CD4-positive, alpha-beta T cell treated with Interleukin-4 for 1 hour (primary cell): ENCODE measurements at places on chromosomes 1 and 21.

DNA sequence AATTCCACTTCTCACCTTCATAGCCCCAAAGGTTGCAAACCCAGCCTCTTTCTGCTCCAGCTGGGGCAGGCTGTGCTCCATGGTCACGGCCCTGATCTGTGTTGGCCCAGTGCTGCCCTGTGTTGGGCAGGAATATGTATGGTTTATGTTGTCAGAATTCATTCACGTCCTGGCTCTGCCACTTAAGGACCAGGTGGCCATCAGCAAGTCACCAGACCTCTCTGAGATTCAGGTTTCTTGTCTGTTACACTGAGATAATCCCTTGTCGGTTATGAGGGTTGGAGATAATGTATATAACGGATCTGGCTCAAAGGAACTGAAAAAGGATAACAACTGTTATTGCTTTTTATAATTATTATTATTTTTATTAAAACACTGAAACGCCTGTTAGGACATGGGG is 39.1 kb upstream of the SELENON start:
- DNase-seq: no peak

DNA sequence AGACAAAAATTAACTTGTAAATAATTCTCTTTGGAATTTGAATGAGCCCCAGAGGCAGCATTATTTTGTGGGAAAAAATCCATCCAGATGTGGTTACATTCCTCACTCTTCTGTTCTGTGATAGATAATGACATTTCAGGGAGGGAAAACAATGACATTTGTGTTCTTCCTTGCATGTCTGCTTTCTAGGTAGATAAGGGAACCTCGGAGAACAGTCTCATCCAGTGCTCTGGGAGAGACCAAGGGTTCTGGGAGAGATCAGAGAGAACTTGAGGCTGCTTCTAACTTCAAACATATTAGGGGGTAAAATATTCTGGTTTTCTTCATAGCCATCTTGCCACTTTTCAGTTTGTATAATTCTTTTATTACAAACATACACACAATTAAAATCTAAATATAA is 269.2 kb downstream of the NEGR1 start:
- no peak for DNase-seq

- no peak for DNase-seq
Measured at GRCh38 chr1:23444596-23445390, 20.2 kb upstream of the TCEA3 start.

DNA sequence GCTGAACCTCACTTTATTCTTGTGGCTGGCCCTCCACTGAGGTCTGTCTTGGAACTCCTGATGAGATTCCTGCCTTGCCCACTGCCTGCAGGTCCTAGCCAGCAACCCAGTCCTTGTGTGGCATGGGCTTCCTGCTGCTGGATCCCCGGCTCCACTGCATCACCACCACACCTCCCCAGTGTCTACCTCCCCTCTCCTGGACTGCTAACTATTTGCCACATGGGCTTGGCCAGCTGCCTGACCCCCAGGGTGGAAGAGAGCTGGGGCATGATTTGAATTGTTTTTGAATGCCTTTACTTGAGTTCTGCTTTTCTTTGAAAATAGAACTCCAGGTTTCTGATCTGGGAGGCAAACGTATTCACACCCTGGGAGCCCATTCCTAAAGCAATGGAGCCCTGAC is 41.2 kb downstream of the SPAG17 start:
- DNase-seq: no peak

- DNase-seq: peak; percentile 16
Measured at GRCh38 chr1:44068442-44068921, 37.2 kb upstream of the SLC6A9 start.

- no peak for DNase-seq
Measured at GRCh38 chr1:107202007-107202406, 61.2 kb downstream of the NTNG1 start.

- DNase-seq: no peak
Measured at GRCh38 chr1:160207771-160208556, 2.8 kb downstream of the PEA15 start.

GRCh38 chr1:89607586-89608318 is 25.2 kb upstream of the LRRC8C start:
- DNase-seq: no peak

GRCh38 chr1:36062315-36062714 is 21.6 kb upstream of the TEKT2 start:
- DNase-seq: no peak

- no peak for DNase-seq
Measured at GRCh38 chr1:49527606-49528305, 496.0 kb downstream of the AGBL4 start.

DNA sequence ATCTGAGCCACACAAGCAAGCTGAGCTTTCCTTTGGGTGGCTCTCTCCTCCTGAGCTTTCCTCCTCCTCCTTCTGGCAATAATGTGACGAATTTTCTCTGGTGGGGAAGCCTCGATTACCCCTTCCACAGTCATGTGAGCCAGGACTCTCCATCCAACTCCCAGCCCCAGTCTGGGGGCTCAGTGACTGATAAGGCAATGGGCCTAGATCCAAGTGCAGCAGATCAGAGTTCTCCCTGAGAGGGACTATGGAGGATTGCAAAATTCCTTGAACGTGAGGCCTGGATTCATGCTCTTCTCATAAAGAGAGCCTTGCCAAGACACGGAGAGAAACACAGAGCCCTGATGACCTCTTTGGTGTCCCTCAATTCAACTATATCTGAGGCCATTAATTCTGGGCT is 31.3 kb upstream of the TRIM67 start:
- no peak for DNase-seq

DNA sequence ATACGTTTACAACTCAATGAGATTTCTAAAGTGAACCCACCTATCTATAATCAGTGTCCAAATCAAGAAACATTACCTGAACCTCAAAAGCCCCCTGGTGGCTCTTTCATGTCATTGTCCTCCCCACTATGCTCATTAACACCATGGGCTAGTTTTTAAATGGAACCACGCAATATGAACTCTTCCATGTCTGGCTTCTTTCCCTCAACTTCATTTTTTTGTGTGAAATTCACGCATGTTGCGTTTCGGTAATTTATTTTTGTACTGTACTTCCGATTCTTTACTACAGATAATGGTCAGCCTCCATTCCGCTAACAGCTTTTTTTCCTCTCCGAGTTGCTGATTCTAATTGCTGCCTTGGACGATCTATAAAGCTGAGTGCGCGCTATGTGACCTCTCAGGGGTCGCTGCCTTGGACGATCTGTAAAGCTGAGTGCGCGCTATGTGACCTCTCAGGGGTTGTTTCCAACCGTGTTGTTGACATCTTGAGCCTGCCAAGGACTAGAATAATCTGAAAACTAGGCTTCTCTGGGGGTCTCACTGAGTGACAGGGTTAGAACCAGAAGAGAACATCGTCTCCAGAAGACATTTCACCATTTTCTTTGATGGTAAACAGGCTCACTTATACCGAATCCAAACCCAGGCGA is 1.1 kb upstream of the CACYBP start:
- peak; percentile 86 for DNase-seq

DNA sequence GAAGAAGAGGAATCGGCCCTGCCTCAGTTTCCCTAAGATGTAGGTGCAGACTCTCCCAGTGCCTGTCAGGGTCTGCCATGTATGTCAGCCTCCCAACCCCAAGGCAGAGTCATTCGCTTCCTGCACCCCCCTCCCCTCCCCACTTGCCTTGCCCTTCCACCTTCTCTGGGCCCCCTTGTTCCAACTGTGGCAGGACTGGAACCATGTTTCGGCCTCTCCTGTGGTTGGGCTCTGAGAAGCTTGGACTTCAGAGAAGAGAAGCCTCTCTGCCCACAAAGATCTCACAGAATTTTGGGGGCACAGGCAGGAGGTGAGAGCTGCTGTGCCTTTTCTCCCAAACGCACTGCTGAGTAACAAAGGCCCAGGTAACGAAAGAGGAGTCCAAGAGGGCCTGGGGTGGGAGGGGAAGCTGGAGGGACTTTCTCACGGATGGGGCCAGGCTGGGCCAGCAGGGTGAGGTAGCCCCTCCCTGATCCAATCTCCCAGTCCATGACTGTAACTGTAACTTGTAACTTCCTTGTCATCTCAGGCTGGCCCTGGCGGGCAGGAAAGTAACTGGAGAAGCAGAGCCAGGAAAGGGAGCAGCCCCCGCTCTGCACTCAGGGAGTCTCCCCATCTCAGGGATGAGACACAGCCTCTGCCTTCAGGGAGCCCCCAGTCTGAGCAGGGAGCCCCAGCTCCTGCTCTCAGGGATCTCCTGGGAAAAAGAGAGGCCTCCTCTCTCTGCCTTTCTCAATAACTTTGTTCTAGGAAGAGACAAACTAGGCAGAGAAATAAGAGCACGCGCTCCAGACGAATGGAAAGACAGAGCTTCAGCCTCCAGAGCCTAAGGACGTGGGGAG is 11.3 kb downstream of the CRABP2 start:
- DNase-seq: no peak

DNA sequence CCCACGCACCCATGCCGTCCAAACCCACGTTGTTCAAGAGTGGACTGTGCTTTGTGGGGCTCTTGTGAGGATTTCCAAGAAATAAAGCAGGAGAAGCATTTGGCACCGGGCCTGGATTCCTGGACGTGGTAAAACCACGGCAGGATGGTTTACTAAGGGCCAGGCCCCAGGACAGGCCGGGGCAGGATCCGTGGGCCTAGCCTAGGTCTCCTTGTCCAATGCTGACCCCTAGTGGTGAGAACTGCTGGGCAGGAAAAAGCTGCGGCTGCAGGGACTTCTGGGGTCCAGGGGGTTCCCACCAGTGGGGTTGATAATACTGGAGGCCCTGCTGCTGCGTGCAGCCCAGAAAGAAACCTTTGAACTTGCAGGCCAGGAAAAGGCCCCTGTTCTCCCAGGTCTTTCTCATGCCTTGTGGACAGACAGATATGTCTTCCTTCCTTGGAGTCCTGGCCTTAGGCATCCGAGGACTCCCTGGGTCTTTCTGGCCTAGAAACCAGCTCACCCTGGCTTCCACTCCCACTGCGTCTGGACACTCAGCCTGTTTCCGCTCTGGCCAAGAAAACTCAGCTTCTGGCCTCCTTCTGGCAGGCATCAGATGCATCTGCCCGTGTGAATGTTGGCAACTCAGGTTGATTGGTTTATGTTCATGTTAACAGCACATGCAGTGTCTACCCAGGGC is 106.9 kb upstream of the TMEM51 start:
- peak; percentile 43 for DNase-seq
